Placental pericyte (primary cell): ENCODE measurements at places on chromosomes 16 and 17. TPM values are rescaled to one million over a fixed set of nuclear protein-coding genes. Genes with fewer than 3 reads are reported as not detected.

The EPN3 gene
- not detected in 2 replicates for total RNA-seq

The FOXJ1 gene
- total RNA-seq, result not detected in 2 replicates

The ALOX12 gene
- not detected in 2 replicates for total RNA-seq

The RNF157 gene
- 0.44 and 5.2 TPM in 2 replicates for total RNA-seq

The PLD6 gene
- total RNA-seq, result 3.4 and 4.8 TPM in 2 replicates

The KRTAP4-1 gene
- not detected in 2 replicates for total RNA-seq

The PDK2 gene
- total RNA-seq, result 21.6 and 43.5 TPM in 2 replicates

The FNDC8 gene
- not detected in 2 replicates for total RNA-seq

The DPEP3 gene
- not detected in 2 replicates for total RNA-seq

The CACNA1H gene
- total RNA-seq, result 0.66 and 2.4 TPM in 2 replicates

The HEATR9 gene
- not detected in 2 replicates for total RNA-seq

The SPN gene
- total RNA-seq, result not detected in 2 replicates

The CLEC19A gene
- not detected in 2 replicates for total RNA-seq
